CD4-positive, alpha-beta T cell treated with Interleukin-10 for 1 hour (primary cell): ENCODE measurements at places on chromosomes 4 and X.
A peak's percentile ranks its signal among the peaks of the same experiment; 100 is the strongest.

- no peak for DNase-seq
Measured at GRCh38 chr4:70801265-70801809, 38.4 kb downstream of the GRSF1 start.

GRCh38 chr4:83704786-83705185 lies 168.9 kb downstream of the GPAT3 start:
- no peak for DNase-seq

DNA sequence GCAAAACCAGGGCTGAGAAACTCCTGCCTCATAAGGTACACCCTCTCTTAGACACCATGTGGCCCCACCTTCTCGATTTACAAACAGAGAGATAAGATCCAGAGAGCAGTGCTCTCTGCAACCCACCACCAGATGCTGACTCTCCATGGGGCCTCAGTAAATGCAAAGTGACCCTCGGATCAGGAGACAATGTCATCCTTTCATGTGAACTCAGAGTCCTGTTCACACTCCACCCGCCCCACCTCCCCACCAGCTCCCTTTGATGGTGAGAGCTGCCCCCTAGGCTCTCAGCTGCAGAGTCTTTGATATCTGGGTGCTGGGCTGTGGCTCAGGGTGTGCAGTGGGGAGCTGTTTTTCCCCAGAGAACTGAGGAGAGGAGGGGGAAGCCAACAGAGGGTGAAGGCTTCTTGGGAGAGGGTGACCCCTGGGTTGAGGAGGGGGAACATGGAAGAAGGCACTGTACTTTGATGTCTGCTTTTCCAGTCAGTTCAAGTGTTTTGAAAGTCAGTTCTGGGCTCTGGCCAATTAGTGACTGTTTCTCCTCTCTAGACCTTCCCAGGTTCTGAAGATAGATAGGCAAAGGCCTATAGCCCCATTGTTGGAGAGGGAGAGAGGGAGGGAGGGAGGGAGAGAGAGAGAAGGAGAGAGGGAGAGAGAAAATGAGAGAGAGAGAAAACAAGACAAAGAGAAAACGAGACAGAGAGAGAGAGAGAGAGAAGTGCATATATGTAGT lies 88.2 kb downstream of the SCD5 start:
- no peak for DNase-seq

- DNase-seq = no peak
Measured at GRCh38 chr4:33073811-33074210, 2353.6 kb downstream of the PCDH7 start.

- no peak for DNase-seq
Measured at GRCh38 chr4:6280365-6280996, 10.8 kb downstream of the WFS1 start.

- DNase-seq = peak; percentile 2
Measured at GRCh38 chrX:85111347-85111746, 107.7 kb downstream of the APOOL start.

- no peak for DNase-seq
Measured at GRCh38 chr4:123256901-123257300, 139.7 kb upstream of the SPRY1 start.

GRCh38 chr4:129230846-129231245 lies 134.9 kb downstream of the C4orf33 start:
- DNase-seq = no peak

GRCh38 chr4:90799895-90800294 lies 672.7 kb downstream of the CCSER1 start:
- DNase-seq = no peak

DNA sequence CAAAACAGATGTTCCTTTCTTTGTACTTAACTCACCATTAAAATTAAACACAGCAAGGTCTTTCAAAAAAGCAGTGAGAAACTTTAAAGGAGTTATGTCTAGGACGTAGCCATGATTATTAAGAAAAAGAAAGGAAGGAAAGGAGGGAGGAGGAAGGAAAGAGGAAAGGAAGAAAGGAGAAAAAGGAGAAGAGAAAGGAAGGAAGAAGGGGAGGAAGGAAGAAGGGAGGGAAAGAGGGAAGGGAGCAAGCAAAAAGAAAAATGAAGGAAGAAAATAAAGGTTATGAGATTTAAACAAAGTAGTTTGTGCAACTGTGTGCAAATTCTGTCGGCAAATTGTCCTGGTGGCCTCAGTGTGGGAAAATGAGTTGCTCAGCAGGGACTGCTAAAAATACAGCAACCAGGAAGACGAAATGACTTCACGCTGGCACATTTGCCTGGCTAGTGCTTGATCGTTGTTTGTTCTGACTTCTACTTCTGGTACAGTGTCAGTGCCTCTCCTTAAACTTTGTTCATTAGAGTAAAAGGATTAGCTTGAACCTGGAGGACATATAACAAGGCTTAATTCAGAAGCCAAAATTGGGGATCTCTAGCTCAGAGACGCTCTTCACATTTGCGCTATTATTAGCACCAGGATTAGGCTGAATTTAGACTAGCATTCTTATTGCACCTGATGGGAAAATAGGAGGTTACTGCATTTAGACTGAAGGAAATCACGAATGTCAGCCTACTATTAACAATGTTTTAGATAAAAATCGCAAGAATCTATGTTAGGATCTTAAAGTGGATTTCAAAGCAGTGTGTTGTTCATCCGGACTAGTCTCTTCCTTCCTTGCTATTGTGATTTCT lies 81.2 kb downstream of the DCK start:
- no peak for DNase-seq

- DNase-seq = no peak
Measured at GRCh38 chr4:3607690-3608552, 75.7 kb upstream of the LRPAP1 start.

GRCh38 chr4:81491943-81492342 lies 20.2 kb upstream of the RASGEF1B start:
- DNase-seq = peak; percentile 86

DNA sequence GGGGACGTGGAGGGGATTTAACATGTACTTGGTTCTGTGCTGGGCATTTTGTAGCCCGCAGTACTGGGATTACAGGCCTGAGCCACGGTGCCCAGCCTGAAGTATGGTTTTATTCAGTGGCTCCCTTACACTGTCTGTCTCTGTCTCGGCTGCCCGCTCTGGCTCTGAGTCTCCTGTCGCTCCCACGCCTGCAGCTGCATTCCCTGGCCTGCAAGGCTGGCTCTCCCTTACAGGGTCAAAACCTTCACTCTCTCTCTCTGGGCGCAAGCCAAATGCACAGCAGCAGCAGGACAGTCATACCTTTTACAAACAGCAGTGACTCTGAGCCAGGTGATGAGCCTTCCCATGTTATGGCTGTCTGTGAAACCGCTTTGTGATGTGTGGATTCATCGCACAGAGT lies 72.1 kb downstream of the HTRA3 start:
- DNase-seq = no peak

GRCh38 chr4:159410076-159410777 lies 307.3 kb downstream of the RAPGEF2 start:
- DNase-seq = no peak

GRCh38 chr4:52317981-52318380 lies 266.9 kb downstream of the SPATA18 start:
- DNase-seq = no peak

- no peak for DNase-seq
Measured at GRCh38 chr4:141932490-141932889, 296.1 kb downstream of the IL15 start.

- DNase-seq = peak; percentile 72
Measured at GRCh38 chrX:12771445-12772069, 19.7 kb upstream of the PRPS2 start.

GRCh38 chr4:6466756-6467381 lies 5.5 kb downstream of the PPP2R2C start:
- no peak for DNase-seq

- DNase-seq = no peak
Measured at GRCh38 chr4:11469650-11470437, 41.1 kb upstream of the HS3ST1 start.

- no peak for DNase-seq
Measured at GRCh38 chr4:74805601-74806000, 11.3 kb upstream of the BTC start.

DNA sequence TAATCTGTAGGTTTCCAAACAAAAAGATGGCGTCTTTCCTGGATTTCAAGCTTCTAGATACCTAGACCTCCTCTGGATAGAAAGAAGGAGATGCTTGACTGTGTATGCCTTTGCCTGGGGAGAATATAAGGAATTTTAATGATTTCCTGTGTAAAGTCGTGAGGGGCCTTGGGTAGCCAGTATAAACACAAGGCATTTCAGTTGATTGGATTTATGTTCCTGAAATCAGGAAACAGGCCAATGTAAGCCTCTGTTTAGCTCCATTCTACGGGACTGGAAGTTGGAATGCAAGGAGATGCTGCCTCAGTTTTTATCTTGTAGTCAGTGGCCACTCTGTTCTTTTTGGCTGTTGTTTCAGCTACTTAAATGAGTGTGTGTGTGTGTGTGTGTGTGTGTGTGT lies 137.2 kb downstream of the GUCY2F start:
- DNase-seq = no peak

DNA sequence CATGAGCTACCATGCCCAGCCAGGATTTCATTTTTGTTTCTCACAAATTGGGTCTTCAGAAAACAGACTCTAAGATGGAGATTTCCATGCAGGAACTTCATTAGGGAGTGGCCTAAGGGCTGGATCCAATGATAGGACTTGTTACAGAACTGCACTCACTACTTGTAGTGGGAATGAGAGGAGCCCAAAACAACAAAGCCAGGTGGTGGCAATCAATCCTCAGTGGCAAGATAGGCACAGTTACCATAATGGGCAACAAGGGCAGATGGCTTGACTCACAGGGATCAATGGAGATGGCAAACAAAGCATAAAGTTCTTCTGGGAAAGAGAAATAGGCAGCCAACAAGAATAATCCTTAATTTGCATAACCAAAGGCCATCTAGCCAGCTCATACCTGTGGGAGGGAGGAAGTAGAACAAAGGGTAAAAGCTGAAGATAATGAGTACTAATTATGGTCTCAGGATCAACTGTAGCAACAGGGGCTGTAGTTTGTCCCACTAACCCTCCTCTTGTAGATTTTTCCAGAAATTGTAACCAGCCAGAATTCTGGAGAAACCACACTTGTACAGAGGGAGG lies 72.8 kb upstream of the MAPK10 start:
- no peak for DNase-seq

DNA sequence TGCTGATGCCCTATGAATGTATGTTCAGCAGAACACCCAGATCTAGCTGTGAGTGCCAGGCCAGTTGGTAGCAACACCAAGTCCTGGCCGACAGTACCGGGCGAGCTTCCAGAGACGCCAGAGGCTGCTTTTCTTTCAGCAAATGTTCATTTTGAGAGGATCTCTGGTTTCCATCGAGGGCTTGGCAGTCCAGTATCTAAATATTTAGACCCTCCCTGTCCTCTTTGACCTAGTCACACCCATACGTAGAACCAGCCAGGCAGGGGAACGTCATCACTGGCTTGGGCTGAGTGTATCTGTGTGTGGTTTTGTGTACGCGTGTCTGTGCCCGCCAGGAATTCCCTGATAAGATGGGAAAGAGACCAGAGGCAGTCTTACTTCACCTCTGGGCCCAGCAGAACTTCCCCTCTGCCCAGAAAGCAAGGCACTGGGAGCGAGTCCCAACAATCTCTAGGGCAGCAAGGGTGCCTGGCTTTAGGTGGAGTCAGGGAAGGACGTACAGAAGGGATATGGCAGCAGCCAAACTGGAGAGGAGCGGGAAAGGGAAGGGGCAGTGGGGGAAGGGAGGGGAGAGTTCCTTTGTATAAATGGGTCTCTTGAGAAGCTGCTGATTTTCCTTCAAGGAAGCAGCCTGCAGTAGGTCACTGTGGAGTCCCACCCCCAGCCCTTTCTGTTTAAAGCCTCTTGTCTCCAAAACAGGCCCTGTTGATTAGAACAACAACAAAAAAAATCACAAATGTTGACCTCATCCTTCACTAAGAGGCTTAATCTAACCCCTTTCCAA lies 15.0 kb upstream of the ELF4 start:
- DNase-seq = no peak

DNA sequence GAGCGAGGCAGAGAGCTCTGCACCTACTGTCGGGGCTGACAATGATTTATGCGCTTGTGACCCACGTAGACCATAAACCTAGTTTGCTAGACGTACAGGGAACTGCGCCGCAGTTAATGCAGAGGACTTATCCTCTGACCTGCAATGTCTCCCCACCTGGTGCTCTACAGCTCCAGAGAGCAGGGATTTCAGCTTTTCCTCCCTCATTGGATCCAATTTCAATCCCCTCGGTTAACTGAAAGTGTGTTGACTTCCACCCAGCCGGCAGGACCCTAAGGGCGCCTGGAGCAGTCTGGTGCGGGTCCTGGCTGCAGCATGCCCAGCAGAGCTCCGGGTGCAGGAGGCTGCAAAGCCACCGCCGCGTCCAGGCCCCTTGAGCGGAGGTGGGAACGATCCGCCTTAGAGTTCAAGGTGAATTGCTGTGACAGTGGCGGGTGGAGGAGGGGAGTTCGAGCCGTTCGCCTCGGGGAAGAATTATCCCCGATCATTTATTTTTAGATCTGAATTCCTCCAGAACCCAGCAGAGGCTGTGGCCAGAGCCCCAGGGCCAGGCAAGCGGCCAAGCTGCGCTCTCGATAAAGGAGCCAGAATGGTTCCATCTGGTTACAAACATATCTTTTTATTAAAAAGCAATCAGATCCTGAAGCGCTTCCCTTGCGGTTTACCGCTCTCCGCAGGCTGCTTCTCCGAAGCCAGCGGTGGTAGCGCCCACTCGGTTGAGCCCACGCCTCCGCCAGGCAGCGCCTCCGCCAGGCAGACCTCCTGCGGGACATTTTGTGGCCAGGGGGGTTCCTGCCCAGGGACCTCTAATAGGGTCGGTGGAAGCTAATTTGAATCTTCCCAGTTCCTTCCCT lies 66.0 kb downstream of the FBXO8 start:
- peak; percentile 17 for DNase-seq

GRCh38 chr4:164924670-164925238 lies 47.8 kb downstream of the APELA start:
- DNase-seq = no peak

- no peak for DNase-seq
Measured at GRCh38 chrX:20217271-20217670, 49.4 kb downstream of the RPS6KA3 start.

GRCh38 chr4:89158884-89159503 lies 47.7 kb downstream of the TIGD2 start:
- DNase-seq = peak; percentile 47

GRCh38 chrX:65695849-65696449 lies 28.5 kb downstream of the MSN start:
- no peak for DNase-seq

DNA sequence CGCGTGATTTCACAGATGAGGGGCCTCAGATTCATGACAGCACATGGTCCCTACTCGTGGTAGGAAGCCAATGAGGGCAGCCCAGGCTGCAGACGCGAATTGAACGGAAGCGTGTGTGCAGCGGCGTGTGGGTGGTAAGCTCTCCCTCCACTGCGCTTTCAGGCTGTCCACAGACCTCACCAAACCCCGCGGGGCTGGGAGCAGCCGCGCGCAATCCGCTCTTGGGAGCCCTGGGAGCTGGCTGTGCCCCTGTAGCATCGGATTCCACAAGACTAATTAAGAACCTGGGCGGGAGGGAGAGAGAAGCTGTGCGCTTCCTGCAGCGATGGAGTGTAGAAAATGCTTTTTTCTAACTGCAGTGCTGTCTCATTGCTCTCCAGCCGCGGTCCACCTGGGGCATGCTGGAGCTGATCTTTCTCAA lies 134.9 kb downstream of the STOX2 start:
- DNase-seq = no peak

GRCh38 chr4:97866821-97867556 lies 276.3 kb downstream of the STPG2 start:
- DNase-seq = no peak

- DNase-seq = no peak
Measured at GRCh38 chrX:106931831-106932491, 11.8 kb downstream of the CLDN2 start.

GRCh38 chr4:4899202-4899925 lies 39.9 kb downstream of the MSX1 start:
- no peak for DNase-seq

- no peak for DNase-seq
Measured at GRCh38 chr4:111405989-111406388, 739.3 kb upstream of the FAM241A start.

GRCh38 chrX:109656774-109657173 lies 31.8 kb upstream of the KCNE5 start:
- no peak for DNase-seq
